Fibroblast of villous mesenchyme (primary cell): ENCODE measurements at places on chromosomes 12 and 14.

DNA sequence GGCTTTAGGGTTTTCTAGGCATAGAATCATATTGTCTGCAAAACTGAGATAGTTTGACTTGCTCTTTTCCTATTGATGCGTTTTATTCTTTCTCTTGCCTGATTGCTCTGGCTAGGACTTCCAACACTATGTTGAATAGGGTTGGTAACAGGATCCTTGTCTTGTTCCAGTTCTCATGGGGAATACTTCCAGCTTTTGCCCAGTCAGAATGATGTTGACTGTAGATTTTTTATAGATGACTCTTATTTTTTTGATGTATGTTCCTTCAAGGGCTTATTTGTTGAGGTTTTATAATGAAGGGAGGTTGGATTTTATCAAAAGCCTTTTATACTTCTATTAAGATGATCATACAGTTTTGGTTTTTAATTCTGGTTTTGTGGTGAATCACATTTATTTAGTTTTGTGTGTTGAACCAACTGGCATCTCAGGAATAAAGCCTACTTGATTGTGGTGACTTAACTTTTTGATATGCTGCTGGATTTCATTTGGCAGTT is 478.2 kb downstream of the TMEM117 start:
- DNase-seq: no peak

DNA sequence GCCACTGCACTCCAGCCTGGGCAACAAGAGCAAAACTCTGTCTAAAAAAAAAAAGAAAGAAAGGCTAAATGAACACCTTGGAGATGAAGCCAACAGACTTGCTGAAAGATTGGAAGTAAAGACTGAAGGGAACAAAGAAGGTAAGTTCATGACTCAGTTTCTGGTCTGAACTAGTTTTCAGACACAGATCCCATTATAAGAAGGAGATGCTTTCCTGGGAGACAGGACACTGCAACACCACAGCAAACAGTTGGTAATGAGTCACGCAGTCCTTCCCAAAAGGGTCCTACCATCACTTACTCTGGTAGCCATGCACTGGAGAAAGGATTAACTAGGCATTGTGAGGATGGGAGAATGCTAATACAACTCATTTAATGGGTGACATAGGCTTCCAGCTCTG is 97.2 kb downstream of the SSPN start:
- DNase-seq: no peak

DNA sequence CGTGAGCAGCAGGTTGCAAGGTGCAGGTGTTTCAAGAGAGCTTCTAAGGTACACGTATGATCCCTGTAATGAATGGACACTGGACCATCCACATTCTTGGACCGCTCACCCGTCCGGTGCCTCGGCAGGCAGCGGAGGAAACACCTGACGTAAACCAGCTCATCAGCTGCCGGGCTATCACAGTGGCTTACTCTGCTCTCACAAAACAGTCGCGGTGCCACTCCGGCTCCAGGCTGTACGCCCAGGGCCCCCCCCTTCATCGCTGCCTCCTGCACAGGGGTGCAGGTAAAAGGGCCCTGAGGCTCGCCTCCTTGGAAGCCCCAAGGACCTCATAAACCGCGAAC is 436 bp downstream of the VPS33A start:
- no peak for DNase-seq

DNA sequence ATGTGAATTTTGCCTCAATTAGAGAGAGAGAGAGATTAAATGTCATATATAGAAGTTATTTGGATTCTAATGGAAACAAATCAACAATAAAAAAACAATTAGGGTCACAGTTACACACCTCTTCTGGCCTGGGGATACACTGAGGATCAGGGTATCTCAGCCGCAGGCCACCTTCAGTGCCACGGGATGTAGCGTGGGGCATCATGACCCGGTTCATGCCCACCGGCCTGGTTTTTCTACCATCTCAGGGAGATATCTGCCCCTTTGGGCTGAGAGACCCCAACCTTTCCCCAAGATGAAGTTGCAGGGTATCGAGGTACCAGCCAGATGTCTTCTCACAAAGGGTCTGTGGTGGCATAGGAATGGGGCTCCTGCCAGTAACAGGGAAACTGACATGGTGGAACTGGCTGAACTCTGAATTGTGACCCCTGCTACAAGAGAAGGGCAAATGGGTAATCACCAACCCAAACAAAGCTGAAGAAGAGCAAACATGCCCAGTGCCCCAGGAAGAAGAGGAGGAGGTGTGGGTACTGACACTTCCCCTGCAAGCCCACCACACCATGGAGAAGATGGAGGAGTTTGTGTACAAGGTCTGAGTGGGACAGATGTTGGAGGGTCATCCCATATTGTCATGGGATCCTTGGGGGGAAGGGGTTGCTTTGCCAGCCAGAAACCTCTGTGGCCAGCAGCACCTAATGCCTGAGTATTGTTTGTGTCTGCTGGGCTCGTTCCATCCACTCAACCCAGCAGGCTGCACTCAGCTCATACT is 19.5 kb downstream of the SERPINA3 start:
- DNase-seq: no peak

DNA sequence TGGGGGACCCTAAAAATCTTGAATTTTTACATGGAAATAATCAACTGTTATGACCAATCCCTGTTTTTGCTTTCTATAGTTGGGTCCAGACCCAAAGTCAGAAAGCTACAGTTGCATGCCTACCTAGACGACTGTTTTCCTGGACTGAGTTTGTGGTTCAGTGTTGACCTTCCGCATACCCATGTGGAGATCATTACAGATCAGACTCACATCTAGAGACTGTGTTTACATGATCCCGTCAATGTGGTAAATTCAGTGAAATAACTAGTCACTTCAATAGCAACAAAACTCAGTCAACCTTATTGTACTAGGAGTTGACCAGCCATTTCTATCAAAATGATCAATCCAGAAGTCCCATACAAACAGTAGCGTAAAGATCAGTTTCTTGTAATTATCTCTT is 257.6 kb downstream of the EGLN3 start:
- DNase-seq: peak; percentile 33

DNA sequence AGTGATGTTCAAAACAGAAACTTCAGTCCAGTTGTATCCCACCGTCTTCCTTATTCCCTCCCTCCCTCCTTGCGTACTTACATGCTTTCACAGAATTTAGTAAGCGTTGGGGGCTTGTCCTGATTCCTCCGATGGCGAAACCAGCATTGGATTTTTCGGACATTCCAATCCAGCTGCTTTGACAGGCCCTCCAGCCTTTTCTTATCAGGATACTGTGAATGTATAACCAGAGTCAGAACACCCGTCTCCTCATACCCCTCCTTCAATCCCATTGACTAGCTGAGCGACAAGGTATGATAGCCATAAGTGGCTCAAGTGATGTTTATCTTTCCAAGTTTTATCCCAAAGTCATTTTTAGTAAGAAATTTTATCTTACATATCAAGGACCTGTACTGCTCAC is 24.2 kb downstream of the CERS5 start:
- no peak for DNase-seq

GRCh38 chr12:8644345-8645248 is 18.0 kb downstream of the MFAP5 start:
- no peak for DNase-seq

GRCh38 chr12:121649819-121650353 is 19.6 kb downstream of the MORN3 start:
- DNase-seq: no peak

- DNase-seq: no peak
Measured at GRCh38 chr12:132549059-132549458, 59.1 kb downstream of the FBRSL1 start.

DNA sequence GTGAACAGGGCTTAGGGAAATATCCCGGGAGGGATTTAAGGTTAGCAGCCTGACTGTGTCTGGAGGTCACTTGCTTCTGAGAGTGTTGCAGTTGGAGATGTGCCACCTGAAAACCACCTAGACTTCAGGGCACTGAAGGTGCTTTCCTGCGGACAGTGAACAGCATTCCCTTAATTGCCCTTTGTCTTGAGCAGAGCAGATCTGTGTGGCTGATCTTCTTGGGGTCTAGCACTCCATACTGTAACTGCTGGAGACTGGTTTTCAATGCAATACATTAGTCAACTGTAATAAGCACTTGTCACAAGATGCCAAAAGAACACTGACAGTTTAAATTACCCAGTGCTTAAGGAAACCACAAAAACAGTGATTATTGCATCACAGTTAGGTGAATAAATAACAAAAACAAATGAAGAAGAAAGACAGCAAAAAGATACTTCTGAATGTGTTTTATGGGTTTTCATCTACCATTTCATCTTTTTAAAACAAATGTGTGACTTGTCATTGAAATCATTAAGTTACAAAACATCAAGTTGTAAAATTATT is 111.8 kb downstream of the PRIMA1 start:
- no peak for DNase-seq

DNA sequence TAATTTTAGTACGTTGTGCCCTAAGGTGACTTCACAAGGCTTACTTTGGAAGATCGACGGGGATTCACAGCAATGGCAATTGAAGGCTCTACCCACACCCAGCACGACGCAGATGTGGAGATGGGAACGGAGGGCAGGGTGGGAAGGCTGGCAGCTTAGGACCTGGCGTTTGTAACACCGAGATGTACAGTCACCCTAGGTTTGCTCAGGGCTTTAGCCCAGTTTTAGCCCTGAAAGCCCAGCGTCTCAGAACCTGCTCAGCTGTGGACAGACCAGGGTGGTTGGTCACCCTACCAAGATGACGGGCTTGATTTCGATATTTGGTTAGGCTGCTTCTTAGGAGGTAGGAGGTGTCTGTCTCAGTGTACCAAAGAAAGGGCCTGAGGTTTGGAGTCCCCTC is 100.5 kb upstream of the MED13L start:
- no peak for DNase-seq

DNA sequence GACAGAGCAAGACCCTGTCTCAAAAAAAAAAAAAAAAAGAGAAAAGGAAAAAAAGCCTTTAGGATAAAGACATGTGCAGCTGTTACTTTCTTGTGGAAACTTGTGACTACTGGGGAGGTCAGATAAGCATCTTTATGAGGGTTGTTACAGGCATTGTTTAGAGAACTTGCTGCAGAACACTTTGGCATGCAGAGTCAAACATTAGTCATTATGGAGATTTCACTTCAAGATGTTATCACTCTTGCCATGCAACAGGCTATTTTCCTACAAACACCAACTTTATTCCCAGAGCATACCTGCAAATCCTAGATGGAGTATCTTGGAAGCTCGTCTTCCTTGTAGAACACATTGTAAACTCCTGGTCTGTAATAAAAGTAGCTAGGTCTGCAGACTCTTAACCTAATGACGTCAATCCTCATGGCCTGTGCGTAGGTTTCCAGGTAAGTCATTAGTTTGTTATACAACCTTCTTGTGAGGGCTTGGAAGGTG is 36.3 kb upstream of the WDR89 start:
- peak; percentile 95 for DNase-seq

DNA sequence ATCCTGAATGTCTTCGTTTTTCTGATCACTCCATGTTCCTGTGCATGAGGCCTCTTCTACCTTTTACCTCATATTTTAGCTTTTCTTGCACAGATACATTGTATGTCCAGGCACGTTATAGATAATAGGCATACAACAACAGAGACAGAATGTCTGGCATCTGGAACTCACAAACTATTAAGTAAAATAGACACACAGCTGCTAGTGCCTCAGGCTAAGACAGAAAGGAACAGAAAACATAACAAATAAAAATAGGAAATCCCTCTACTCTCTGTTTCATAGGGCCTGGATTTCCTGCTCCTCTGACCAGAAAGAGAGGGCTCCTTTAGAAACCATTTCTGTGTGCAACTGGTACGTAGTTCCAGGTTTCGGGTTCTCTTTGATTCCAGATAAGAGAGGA is 48.6 kb downstream of the ATXN7L3B start:
- peak; percentile 0 for DNase-seq

DNA sequence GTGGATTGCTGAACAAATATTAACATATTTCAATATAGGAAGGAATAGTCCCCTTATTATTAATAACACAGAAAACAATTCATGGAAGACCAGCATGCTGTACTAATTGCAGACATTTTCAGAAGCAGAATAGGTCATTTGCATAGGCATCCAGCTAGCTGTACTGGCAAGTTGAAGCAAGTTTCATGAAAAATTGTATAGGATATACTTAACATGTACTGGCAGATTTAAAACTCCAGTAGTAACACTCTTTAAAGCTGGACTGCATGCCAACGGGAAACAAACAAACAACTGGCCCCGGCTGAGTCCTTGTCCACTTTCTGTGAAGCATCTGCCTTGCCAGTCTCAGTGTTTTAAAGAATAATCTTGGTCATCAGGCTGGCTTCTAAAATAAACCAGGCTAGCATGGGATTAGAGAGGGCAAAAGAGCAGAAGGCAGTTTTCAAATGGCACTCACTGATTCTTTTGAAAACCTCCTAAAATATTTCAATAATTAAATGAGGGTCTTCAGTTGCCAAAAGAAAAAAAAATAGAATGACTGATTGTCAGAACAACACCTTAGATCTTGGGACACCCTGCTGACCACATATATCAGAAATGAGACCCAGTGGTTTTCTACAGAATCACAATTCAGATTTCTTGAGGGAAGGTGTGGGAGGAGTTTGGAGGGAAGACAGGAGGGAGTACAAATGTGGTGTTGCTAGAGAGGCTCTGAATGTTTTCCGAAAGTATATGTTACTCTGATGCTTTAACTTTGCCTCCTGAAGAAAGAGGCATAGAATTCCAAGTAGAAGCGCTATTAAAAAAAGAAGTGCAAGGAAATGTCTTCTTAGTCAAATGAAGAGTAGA is 122.5 kb upstream of the KRAS start:
- no peak for DNase-seq

DNA sequence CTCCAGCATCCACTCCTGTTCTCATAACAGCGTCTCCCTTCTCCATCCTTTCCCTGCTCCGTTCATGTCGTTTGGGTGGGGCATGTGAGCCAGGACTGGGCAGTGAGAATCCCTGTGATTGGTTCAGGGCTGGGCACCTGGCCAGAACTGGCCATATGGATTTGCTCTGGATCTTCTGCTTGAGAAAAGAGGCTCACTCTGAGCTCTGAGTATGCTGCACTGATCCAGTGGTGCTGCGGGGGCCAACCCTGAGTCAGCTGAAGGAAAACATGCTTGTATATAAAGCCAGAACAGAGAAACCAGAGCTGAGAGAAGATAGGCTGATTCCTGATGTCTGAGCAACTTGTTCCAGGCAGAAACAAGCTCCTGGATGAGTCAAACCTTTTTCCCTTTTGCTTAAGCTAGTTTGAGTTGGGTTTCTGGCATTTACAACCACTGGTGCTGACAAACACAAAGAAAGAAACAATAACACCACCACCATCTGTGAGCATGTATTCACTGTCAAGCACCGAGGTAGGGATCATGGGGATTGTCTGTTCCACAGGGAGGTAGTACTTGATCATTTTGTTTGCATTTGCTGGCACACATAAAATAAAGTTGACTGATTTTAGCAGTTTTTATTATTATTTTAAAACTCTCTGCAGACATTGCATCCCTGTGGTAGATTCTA is 14.0 kb upstream of the HPD start:
- peak; percentile 99 for DNase-seq
